ENCODE measurements at places on chromosomes 4 and X. TPM values are rescaled to one million over a fixed set of nuclear protein-coding genes. Genes with fewer than 3 reads are reported as not detected.

DNA sequence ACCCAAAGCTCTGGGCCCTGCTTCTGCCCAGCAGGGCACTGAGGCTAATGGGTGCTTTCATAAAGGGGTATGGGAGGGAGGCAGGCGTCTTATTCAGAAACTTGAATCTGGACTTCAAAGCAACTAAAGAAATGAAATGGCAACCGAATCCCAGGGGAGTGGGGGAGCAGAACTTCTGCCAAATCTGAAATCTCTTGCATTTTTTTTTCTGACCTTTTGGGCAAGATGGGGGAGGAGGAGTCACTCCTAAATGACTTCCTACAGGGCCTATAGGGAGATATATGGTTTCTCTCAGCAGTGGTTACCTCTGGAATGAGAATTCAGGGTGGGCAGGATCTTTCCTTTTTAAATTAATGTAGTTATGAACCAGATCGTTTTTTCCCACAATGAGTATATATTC, 30.6 kb upstream of the KIAA1210 start:
- H3K27me3 ChIP-seq = no peaks in the 10 kb centered on the region
- no peaks in the 10 kb centered on the region for H3K36me3 ChIP-seq
- no peaks in the 10 kb centered on the region for H3K4me1 ChIP-seq
- no peak overlapping the region for H3K4me3 ChIP-seq
- DNase-seq = no peak

GRCh38 chr4:165502916-165503907, 124.4 kb downstream of the CPE start:
- H3K36me3 ChIP-seq = no peaks in the 10 kb centered on the region
- no peaks in the 10 kb centered on the region for H3K27me3 ChIP-seq
- H3K4me3 ChIP-seq = no peak overlapping the region
- no peaks in the 10 kb centered on the region for H3K4me1 ChIP-seq

DNA sequence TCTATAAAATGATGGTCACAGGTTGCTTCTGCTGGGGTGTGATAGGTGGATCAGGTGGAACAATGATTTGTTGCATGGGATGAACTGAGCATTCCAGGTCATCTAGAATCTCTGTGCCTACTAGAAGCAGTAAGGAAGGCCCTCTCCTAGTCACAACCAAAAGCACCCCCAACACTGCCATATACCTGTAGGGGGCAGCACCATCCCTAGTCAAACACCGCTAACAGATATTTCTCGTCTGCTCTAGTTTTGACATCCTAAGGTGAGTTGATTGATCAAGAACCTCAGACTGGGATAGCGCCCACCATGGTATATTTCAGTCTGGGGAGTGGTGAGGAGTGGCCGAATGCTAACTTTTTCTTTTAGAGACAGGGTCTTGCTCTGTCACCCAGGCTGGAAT, 160.2 kb downstream of the NHS start:
- no peak overlapping the region for H3K4me3 ChIP-seq
- no peaks in the 10 kb centered on the region for H3K27me3 ChIP-seq
- H3K27ac ChIP-seq = no peak overlapping the region

- no peak overlapping the region for H3K4me3 ChIP-seq
- peaks cover 2% of the 10 kb centered on the region for H3K27me3 ChIP-seq
- no peaks in the 10 kb centered on the region for H3K36me3 ChIP-seq
- no peaks in the 10 kb centered on the region for H3K4me1 ChIP-seq
- no peak for DNase-seq
- no peak overlapping the region for H3K27ac ChIP-seq
Measured at GRCh38 chrX:10612215-10612614, 8.2 kb downstream of the MID1 start.

GRCh38 chrX:31609130-31609529, 537.3 kb upstream of the FTHL17 start:
- no peaks in the 10 kb centered on the region for H3K27me3 ChIP-seq
- H3K27ac ChIP-seq = no peak overlapping the region
- no peak overlapping the region for H3K4me3 ChIP-seq

DNA sequence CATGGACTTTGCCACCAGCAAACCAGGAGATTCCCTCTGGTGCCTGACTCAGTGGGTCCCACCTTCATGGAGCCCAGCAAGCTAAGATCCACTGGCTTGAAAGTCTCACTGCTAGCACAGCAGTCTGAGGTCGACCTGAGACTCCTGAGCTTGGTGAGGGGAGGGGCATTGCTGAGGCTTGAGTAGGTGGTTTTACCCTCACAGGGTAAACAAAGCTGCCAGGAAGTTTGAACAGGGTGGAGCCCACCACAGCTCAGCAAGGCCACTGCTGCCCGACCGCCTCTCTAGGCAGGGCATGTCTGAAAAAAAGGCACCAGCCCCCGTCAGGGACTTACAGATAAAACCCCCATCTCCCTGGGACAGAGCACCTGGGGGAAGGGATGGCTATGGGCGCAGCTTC, 28.1 kb downstream of the FAM9A start:
- DNase-seq = no peak
- no peaks in the 10 kb centered on the region for H3K36me3 ChIP-seq
- no peaks in the 10 kb centered on the region for H3K4me1 ChIP-seq
- peaks cover 6% of the 10 kb centered on the region for H3K27me3 ChIP-seq
- no peak overlapping the region for H3K4me3 ChIP-seq
- no peak overlapping the region for H3K27ac ChIP-seq

DNA sequence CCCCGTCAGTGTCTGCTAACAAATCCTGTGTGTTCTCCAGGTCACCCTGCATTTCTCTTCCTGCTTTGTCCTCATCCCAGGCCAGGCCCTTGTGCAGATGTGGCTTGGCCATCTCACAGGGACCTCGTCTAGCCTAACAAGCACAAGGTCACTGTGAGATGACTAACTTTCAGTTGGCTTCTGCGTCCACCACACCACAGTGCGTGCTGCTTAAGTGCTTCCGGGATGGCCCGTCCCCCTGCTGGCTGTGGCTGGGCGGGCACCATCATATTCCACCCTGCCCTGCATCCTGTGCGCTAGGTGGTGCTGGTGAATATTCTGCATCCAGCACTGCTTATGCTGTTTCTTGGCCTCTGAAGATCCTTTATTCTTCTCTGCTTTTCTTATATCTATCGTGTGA, 33.8 kb downstream of the RBBP7 start:
- no peak overlapping the region for H3K27ac ChIP-seq
- H3K4me1 ChIP-seq = no peaks in the 10 kb centered on the region
- H3K4me3 ChIP-seq = no peak overlapping the region
- peaks cover 43% of the 10 kb centered on the region for H3K36me3 ChIP-seq
- no peak for DNase-seq

DNA sequence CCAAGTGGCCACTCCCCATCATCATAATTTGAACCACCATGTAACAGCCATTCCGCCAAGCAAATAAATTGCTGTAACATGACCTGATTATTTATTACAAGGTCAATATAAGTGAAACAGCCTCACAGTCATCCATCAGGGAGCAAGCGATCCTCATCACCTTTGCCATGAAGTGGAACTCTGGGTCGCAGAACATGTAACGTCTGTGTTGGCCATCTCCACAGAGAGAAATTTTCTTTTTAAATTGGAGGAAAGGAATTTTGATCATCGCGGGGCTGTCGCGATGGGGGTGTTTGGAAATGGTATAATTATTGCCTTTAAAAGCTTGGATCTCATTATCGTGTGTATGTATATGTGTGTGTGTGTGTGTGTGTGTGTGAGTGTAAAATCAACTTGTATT, 90.2 kb downstream of the SHOX start:
- no peak overlapping the region for H3K4me3 ChIP-seq
- no peak for DNase-seq
- no peaks in the 10 kb centered on the region for H3K27me3 ChIP-seq
- no peak overlapping the region for H3K27ac ChIP-seq
- H3K36me3 ChIP-seq = no peaks in the 10 kb centered on the region
- no peaks in the 10 kb centered on the region for H3K4me1 ChIP-seq

DNA sequence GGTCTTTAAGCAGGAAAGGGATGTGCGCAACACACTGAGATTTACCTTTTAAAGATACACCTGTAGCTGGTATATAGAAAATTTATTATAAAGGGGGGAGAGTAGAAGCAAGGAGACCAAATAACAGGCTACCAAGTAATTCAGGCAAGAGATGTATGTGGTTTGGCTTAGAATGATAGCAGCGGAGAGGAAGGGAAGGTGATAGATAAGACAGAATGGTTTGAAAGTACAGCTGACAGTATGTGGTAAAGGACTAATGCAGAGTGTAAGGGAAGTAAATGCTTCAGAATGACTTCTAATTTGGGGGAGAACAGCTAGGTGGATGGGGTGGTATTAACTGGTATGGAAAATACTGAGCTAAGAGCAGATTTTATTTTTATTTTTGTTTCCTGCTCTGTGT, 308.9 kb downstream of the ANTXR2 start:
- no peak overlapping the region for H3K27ac ChIP-seq
- H3K4me1 ChIP-seq = no peaks in the 10 kb centered on the region
- DNase-seq = no peak

Gene RAB9B
- 0.41 TPM for total RNA-seq

Gene UGT2A2
- total RNA-seq = not detected

DNA sequence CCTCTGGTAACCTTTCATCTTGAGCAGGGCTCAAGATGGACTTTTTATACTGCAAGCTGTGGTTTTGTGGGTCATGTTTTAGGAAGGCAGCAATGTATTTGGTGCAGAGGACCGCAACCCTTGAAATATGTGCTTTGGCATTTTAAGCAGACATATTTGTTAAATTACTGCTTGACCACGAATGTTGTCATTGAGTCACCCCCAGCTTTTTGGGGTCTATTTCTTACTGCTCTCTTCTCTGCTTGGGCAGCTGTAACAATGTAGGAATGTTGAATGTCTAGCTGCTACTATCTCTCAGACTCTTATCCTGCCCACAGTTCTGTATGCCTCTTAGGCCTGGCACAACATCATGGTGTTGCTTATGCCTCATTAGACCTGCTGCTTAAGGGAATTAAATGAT, 6.0 kb downstream of the RBPJ start:
- H3K4me1 ChIP-seq = peaks cover 4% of the 10 kb centered on the region
- DNase-seq = no peak
- H3K27ac ChIP-seq = no peak overlapping the region
- no peaks in the 10 kb centered on the region for H3K27me3 ChIP-seq
- no peak overlapping the region for H3K4me3 ChIP-seq

Gene RBMXL3
- total RNA-seq = not detected

DNA sequence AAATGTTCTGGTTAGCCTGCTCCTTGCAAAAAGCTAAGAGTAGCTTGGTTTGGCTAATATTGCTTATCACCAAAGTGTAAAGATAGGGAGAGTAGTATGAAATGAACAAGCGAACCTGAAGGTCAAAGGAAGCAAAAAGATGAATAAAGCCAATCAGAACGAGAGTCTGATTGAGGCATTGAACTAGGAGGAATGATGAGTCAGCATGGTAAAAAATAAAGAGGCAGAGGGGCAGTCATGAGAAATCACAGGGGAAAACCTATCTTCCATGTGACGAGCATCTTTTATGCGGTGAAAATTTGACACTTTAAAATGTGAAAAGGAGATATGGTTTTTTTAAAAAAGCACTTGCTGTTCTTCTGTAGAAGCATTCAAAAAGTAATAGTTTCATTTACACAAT, 533.7 kb downstream of the SPOCK3 start:
- no peak for DNase-seq
- no peaks in the 10 kb centered on the region for H3K4me1 ChIP-seq
- no peak overlapping the region for H3K4me3 ChIP-seq
- no peaks in the 10 kb centered on the region for H3K27me3 ChIP-seq
- H3K27ac ChIP-seq = no peak overlapping the region

- peak overlapping the region; percentile 70 for H3K4me3 ChIP-seq
- peaks cover 33% of the 10 kb centered on the region for H3K4me1 ChIP-seq
Measured at GRCh38 chr4:98659106-98659592, 738 bp upstream of the TSPAN5 start.

DNA sequence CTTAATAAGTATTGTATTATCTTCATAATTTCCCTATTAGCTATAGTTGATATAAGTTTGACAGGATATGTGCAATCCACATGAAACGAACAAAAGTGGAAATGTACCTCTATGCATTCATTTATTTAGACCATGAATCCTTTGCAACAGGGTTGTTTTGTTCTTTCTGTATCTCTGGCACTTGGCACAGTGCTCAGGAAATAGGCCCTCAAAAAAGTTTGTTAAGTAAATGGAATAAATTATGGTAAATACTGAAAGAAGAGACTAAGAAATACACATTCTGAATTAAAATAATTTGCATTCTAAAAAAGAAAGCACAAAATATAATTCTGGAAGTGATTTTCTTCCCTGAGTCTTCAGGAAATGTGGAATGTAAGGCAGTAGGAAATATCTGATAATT, 39.3 kb downstream of the TAPT1 start:
- no peak overlapping the region for H3K4me3 ChIP-seq
- H3K36me3 ChIP-seq = peaks cover 47% of the 10 kb centered on the region
- H3K27ac ChIP-seq = no peak overlapping the region
- no peaks in the 10 kb centered on the region for H3K4me1 ChIP-seq

Gene NXF3
- not detected for total RNA-seq

Gene CXCL5
- total RNA-seq = not detected

Gene SYTL5
- total RNA-seq = not detected

DNA sequence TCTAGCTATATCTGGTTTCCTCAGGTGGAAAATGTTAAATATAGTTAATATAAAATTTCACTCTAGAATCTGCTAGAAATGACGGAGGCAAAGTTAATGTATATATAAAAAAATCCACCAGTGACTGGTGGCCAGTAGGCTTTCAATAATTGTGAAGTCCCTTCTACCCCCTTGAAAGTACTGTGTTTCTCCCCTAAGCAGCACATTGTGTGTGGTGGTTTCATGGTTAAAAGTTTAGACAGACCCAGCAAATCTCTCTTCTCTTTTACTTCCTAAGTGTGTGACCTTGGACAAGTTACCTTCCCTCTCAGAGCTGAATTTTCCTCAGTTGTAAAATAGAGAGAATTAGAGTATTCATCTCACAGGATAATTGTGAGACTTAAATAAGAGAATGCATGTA, 600 bp upstream of the HEPH start:
- no peak overlapping the region for H3K27ac ChIP-seq
- H3K4me1 ChIP-seq = no peaks in the 10 kb centered on the region

DNA sequence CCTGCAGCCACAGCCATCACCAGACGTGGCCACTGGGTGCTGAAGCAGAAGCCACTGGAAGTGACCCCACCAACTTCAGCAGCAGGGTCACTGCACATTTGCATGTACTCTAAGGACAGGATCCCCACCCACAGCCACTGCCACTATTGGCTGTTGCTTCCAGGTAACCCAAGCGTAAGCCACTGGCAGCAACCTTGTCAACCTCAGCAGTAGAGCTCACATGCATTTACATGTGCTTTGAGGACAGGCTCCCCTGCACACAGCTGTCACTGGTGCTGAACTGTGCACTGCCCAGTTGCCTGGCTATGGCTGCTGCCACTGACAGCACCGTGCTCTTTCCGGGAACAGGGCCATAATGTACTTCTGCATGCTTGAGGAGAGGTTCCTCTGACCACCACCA, 332.4 kb upstream of the DMD start:
- no peak overlapping the region for H3K27ac ChIP-seq
- H3K4me1 ChIP-seq = no peaks in the 10 kb centered on the region
- no peaks in the 10 kb centered on the region for H3K27me3 ChIP-seq
- DNase-seq = no peak
- H3K36me3 ChIP-seq = no peaks in the 10 kb centered on the region

DNA sequence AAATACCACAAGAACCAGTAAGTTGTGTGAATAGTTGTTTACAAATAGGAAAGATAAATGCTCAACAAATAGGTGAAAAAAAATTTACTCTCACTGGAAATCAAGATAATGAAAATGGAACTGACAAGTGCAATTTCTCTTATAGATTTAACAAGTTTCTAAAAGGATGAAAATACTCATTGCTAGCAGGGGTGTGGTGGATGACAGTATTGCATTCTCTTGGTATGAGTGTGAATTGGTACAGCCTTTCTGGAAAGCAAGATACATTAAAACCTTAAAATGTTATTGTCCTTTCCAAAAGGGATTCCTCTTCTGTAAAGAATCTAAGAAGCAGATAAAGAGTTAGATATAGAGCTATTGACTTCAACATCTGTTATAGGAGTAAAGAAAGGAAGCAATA, 240.0 kb upstream of the RPS6KA3 start:
- H3K27ac ChIP-seq = no peak overlapping the region
- no peaks in the 10 kb centered on the region for H3K27me3 ChIP-seq
- H3K4me1 ChIP-seq = no peaks in the 10 kb centered on the region
- DNase-seq = no peak

Measured in T-cell (primary cell).